ENCODE measurements at places on chromosomes 2 and 18. TPM values are rescaled to one million over a fixed set of nuclear protein-coding genes. Genes with fewer than 3 reads are reported as not detected.

- peaks cover 5% of the 10 kb centered on the region for H3K27me3 ChIP-seq
- no peaks in the 10 kb centered on the region for H3K36me3 ChIP-seq
- DNase-seq, result no peak
- H3K4me3 ChIP-seq, result no peak overlapping the region
Measured at GRCh38 chr2:126496493-126496892, 159.5 kb upstream of the GYPC start.

OTOS gene
- total RNA-seq, result not detected

GRCh38 chr2:162242586-162243280 is 512 bp downstream of the FAP start:
- peak; percentile 67 for DNase-seq
- H3K36me3 ChIP-seq, result no peaks in the 10 kb centered on the region
- peak overlapping the region; percentile 92 for H3K27ac ChIP-seq

LRP2 gene
- total RNA-seq, result 0.02 TPM

DNA sequence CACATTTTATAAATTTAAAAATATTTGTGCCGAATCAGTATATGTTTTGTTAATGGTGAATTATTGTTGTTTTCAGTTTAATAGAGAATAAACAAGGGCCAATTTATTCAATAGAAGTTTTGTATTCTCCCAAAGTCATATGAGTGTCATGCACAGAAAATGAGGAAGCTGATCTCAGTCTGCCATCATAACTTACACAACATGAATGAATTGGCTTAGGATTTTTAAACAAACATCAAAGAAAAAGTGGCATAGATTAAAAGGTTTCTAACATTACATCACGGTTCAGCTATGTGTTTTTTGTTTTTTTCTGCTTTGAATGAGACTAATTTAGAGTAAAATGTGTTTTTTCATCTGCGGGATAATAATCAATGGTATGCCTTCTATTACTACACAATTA is 123.4 kb upstream of the CTNNA2 start:
- peaks cover 5% of the 10 kb centered on the region for H3K36me3 ChIP-seq
- H3K4me1 ChIP-seq, result no peaks in the 10 kb centered on the region
- H3K27me3 ChIP-seq, result no peaks in the 10 kb centered on the region
- no peak overlapping the region for H3K27ac ChIP-seq
- no peak for DNase-seq

Data from MCF 10A (cell line).